ENCODE measurements at places on chromosomes 13 and 19.

GRCh38 chr13:101111894-101112293 lies 304.4 kb downstream of the NALCN start:
- DNase-seq, result no peak

GRCh38 chr13:114045113-114045735 lies 71.3 kb upstream of the C13orf46 start:
- DNase-seq, result no peak

DNA sequence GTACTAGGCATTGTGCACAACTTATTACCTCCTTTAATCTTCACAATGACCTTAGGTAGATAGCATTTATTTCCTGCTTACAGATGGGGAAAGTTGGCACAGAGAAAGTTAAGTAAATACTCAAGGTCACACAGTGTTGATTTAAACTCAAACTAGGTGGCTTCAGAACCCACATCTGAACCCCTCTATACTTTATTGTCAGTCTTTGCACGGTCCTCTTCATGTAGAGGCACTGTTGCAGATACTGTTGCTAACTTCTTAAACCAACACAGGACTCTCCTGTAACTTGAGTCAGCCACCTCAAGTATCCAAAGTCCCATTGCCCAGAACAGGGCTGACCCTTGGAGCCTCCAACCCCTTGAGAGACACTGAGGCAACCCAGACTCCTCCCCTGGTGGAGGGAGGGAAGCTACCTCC lies 48.8 kb downstream of the FRY start:
- no peak for DNase-seq

DNA sequence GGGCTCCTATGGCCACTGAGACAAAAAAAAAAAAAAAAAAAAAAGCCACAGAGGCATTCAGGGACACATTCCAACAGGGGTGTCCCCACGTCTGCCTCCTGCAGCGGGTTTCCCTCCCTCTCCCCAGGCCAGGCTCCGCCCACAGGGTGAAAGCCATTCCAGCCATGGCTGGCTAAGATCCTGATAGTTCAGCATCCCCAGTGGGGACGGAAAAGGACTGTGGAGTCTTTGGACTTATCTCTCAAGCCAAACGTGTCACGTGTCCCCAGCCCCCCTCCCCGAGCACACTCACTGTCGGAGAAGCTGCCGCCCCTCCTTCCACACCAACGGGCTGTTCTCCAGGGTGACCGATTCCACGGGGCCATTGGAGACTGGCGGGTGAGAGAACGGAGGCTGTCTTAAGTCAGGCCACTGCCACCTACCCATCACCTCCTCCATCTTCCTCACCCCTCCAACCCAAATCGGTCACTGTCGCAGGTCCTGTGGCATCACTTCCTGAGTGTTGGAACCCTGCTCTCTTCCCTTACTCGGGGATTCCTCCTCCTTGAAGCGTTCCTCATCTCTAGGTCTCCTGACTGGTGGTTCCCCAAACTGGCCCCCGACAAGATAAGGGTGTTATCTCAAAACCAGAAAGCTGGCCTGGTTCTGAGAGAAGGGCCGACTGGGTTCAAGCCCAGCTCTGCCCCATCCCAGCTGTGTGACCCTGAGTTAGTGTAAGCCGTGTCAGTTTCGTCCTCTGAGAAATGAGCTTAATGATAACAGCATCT lies 9.1 kb upstream of the FKRP start:
- no peak for DNase-seq

DNA sequence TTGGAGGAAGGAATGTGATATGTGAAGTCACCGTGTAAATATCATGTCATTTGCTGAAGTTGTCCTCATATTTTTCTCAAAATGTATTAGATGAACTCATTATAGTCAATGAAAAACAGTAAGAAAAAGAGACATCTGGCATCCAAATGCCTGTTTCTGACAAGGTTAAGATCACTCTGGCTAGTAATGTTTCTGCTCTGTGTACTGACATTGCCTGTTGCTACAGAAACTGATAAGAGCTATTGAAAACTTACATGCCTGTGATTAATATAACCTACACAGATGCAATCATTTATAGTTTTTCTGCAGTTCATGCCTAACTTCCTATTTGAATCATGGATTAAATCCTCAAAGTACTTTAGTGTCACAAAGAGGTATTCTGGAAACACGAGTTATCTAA lies 249.8 kb downstream of the NBEA start:
- no peak for DNase-seq

DNA sequence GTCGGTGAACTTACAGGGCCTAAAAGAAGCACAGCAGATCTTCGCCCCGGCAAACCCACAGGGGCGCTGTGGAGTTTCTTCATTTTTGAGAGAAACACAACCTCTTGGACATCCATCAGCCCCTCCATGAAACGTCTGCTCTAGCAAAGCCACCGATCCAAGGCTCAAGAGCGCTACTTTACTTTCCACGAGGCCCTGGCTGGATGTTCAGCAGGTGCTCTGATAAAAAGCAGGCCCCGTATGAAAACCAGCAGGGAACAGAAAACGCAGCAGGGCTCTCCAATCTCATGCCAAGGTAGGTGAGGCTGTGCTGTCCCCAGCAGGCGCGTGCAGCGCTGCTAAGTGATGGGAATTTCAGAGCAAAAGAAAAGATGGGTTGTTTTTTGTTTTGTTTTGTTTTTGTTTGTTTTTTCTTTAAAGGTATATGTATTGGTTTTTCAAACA lies 86.7 kb downstream of the IRS2 start:
- no peak for DNase-seq

GRCh38 chr19:53871454-53871853 lies 3.8 kb downstream of the MYADM start:
- DNase-seq, result no peak

DNA sequence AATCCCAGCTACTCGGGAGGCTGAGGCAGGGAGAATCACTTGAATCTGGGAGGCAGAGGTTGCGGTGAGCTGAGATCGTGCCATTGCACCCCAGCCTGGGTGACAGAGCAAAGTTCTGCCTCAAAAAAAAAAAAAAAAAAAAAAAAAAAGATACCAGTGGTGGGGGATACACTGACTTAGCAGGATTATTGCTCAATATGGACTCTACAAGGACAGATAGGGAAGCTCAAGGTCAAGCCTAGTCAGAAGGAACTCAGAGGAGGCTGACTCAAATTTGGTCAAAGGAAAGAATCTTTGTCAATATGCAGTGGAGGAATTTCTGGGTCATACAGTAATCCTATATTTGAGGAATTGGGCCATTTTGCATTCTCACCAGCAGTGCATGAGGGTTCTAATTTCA lies 6.7 kb upstream of the DIAPH3 start:
- DNase-seq, result no peak

DNA sequence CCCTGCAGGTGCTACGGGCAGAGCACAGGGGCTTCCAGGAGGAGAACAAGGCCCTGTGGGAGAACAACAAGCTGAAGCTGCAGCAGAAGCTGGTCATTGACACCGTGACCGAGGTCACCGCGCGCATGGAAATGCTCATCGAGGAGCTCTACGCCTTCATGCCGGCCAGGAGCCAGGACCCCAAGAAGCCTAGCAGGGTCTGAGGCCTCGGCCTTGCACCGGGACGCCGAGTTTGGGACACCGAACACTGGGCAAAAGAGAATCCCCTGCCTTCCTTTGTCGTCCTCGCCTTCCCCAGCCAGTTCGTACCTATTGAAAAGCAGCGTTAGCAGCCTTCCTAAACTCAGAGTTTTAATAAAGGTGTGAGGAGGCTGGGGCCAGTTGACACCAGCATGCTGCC lies 12.1 kb downstream of the CBY2 start:
- DNase-seq, result no peak

DNA sequence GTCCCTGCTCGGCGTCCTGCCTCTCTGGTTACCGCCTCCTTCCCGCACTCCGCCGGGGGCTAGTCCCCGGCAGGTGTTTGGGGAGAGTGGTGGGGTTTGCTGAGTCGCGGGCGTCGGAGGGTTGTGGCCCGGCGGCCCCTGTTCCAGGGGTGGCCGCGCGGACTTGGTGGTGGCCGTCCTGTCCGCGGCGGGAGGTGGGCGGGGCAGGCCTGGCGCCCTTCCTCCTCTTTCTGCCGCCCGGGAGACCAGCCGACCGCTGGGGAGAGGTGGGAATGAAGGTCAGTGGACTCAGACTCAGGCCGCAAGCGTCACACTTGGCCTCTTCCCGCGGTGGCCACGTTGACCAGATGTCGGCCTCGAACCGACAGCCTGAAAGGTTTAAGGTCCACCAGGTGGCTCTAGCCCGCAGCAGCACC lies 61.8 kb downstream of the ZNF723 start:
- DNase-seq, result no peak

- DNase-seq, result no peak
Observed at GRCh38 chr19:40465025-40465556, 454 bp downstream of the BLVRB start.

- no peak for DNase-seq
Observed at GRCh38 chr19:28330831-28331230, 882.1 kb downstream of the UQCRFS1 start.
